ENCODE measurements at places on chromosomes 16 and 17.

DNA sequence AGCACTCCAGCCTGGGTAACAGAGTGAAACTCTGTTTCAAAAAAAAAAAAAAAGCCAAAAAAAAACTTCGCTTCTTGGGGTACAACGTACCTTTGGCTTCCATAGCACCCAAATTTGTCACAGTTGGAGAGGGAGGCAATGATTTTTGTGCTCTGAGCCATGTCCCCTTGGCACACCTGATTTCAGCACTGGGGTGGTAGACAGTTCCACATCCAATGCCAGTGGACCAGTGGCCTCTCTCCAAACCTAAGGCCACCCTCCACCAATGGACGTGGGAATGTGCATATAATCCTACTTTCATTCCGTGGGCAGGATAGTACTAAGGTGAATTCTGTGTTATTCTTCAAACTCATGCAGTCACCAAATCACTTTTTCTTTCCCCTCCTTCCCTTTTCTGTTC lies 47.5 kb downstream of the SALL1 start:
- DNase-seq: no peak

DNA sequence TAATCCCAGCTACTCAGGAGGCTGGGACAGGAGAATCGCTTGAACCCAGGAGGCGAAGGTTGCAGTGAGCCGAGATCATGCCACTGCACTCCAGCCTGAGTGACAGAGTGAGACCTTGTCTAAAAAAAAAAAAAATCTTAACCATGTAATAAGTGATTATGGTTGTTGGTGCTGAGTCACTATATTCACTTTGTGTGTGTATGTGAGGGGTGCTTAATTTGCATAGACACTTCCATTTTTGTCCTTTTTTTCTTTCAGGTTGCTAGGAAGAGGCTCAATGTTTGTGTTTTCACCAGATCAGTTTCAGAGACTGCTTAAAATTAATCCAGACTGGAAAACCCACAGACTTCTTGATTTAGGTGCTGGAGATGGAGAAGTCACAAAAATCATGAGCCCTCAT lies 18.2 kb downstream of the METTL9 start:
- no peak for DNase-seq

DNA sequence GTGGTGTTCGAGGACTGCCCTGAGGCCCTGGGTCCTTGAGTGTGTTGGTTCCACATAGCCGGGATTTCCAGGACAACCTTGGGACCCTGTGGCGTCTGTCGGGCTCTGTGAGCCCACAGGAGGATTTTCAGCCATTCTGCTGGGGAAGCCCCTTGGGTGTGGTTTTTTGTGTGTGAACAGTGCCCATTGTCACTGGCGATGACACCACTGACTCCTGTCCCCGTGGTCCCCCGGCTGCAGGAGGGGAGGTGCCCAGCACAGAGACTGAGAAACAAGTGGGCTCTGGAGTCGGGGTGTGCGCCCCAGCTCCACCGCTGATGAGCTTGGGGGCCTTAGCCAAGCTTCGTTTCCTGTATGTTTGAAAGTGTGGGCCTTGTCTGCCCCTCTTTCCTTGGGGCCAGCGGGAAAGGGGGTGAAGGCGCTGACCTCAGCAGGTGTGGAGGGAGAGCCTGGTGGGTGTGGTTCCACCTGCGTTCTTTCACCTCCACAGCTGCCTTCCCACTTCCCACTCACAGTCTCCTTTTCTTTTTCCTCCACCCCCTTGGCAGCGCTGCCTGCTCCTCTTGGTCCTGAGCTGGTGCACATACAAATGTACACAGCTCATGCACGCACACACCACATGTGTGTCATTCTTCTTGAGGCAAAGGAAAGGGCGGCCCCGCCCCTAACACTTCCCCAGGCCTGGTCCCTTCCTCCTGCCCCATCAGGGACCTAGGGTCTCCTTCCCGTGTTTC lies 16.1 kb downstream of the MGRN1 start:
- DNase-seq: no peak

DNA sequence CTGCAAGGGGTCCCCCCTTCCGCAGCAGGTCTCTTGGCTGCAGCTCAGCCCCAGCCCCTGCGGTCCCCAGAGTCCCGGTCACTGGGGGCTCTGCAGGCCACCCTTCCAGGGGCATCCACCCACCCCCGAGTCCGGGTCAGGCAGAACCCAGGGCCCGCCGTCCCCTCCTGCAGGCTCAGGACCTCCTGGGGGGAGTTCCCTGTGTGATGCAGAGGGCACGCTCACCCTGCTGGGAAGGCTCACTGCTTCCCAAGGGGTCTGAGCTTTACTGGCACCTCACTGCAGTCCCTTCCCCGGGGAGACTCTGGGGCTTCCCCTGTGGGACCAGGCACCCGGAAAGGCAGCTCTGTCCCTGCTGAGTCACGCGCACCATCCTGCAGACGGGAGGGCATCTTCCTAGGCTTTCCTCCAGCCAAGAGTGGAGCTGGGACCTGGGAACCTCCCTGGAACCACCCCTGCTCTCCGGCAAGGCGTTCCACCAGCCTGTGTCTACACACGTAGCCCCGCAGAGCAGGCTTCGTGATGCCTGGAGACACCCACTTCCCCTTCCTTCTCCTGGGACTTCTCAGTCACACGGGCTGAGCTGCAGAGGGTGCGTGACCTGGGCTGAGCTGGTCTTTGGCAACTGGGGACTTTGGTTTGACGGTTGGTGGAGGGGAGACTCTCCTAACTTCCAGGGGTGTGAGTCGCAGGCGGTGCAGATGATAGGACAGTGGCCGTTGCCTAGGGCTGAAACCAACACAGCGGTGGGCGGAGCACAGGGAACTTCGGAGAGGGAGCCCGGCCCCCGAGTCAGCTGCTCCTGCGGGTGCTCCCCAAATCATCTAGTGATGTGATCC lies 23.4 kb downstream of the SLC25A10 start:
- no peak for DNase-seq

- DNase-seq: no peak
These were observed 54.8 kb downstream of the VMP1 start for GRCh38 chr17:59762049-59762823.

DNA sequence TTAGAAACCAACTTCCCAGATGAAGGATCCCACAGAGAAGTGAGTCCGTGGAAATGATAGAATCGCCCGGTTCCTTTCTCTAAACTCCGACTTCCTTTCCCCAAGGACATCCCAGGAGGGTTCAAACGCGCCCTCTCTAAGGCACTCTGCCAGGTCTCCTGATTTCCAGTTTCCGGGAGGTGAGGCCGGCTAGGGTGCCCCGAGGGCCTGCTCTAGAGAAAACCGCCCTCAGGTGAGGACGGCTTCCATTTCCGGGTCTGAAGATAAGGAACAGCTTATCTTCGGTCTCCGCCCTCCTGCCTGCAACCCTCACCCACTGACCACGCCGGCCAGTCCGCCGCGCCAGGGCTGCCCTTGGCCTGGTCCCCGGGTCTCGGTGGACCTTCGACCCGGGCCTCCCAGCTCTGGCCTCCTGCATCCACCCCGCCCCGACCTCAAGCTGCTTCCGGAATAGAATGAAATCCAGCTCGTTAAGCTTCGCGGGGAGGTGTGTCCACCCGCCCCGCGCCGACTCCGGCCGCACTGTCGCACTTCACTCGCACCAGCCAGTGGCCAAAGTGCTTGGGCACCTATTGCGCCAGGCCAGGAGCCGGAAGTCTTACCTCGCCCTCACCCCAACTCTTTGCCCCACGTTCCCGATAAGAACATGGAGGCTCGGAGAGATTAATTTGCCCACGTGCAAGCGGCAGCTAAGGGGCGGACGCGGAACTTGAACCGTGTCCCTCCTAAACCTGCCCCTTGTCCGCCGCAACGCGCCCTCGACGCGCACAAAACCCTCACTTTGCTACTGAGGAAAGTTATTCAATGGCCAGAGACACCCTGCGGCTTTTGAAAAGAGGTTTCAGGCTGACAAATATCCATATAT lies 836 bp upstream of the MMP15 start:
- DNase-seq: no peak

GRCh38 chr16:35753559-35754390 lies 2294.4 kb downstream of the TP53TG3F start:
- DNase-seq: no peak

DNA sequence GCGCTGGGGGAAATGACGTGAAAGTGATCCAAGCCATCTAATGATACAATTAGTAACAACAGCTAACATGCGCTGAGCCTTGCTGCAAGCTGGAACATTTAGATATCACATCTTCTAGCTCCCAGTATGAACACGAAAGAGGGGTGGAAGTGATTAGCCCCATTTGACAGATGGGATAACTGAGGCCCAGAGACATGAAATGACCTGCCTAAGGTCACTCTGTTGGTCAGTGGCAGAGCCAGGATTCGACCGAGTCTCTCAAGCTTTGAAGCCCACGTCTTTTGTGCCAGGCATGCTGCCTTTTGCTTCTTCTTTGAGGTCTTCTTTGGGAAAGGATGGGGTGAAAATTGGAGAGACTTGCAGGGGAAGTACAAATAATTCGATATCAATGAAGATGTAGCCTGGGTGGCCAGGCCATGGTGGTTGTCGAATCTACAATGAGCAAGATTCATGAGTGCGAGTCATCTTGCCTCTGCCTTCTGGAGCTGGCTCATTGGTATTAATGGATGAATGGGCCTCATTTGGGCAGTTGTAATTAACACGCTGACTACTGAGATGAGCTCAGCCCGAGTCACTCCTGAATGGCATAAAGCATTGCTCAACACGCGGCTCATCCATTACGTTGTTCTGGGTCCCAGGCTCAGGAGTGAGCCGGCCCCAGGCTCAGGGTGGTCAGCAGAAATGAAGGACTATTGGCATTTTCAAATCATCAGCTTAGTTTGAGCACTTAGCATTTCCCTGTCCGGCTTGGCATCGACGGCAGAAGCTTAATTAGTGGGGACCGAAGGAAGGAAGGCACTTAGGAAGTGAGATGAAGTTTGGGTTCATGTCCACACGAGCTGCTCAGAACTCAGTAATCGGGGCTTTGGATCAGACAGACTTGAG lies 28.0 kb upstream of the GPRC5B start:
- no peak for DNase-seq

DNA sequence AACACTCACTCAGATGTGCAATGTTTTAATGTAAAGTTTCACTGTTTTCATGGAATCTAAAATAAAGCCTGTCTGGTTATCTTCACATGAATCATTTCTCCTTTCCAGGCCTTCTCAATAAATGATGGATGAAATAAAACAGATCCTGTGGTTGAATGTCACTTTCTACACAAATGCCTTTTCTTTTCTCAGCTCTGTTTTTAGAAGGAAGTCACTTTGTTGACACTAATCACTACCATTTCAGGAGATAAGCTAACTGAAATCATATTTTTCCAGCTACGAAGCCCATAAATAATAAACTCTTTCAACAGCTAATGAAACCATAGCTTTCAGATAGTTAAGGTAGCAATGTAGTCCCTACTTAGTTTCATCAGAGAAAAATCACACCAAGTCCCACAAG lies 17.9 kb downstream of the NME2 start:
- DNase-seq: no peak

DNA sequence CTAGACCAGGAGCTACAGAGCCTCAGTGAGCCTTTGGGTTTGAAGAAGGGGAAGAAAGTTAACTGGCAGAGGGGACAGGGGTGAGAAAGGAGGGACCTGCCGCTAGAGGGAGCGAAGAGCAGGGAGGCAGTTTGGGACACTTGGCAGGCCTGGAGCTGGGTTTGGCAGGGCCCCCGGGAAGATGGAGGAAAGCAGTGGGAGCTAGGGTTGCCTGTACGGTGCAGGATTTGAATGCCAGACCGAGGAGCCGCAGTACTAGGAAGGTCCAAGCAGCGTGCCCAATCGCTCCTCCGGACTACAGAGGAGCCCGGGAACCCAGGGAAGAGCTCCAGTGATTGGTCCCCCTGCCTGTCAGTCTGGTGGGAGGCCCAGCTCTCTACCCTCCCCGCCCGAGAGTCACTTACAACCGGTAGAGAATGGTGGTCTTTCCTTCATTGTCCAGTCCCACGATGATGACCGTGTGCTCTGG lies 1.3 kb downstream of the ARL5C start:
- no peak for DNase-seq

DNA sequence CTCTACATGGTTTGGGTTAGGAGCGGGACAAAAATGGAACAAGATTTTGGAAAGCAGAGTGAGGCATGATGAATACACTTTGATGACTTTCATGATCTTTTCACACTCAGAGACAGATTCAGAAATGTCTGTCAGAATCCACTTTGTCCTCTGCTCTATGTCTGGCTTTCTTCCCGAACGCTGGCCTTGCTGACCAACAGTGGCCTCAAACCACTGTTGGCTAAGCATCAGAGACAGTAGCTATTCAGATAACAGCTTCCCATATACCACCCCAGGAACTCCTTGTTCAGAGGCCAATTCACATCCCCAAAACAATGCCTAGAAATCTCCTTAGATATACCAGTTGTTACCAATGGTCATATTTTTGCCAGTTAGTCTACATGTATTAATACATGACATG lies 40.9 kb downstream of the FBXL20 start:
- no peak for DNase-seq

DNA sequence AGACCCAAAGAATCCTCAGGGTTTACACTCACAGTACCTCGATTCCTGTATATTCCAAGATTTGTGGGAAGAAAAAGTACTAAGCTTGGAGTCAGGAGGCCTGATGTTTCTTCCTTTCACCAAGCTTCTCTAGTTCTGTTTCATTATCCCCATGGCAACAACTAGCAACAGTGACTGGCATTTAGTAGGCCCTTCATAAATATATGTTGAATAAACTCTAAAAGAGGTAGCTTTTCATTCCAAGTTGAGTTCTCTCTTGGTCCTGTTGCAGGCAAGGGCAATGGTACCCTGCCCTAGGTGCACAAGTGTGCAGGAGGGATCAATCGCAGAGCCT lies 527 bp upstream of the UBE2Z start:
- DNase-seq: no peak

- DNase-seq: no peak
These were observed 1.3 kb downstream of the SRL start for GRCh38 chr16:4240624-4241023.

- peak; percentile 70 for DNase-seq
These were observed 189.0 kb upstream of the CIBAR2 start for GRCh38 chr16:85301231-85301630.

GRCh38 chr16:13312063-13312462 lies 410.7 kb downstream of the SHISA9 start:
- no peak for DNase-seq

Data from DMS79 (cell line).